ENCODE measurements at places on chromosomes 1 and 21.

- no peak for DNase-seq
Observed at GRCh38 chr1:164240081-164240480, 318.9 kb upstream of the PBX1 start.

GRCh38 chr1:167612587-167613385 lies 17.2 kb upstream of the RCSD1 start:
- no peak for DNase-seq

DNA sequence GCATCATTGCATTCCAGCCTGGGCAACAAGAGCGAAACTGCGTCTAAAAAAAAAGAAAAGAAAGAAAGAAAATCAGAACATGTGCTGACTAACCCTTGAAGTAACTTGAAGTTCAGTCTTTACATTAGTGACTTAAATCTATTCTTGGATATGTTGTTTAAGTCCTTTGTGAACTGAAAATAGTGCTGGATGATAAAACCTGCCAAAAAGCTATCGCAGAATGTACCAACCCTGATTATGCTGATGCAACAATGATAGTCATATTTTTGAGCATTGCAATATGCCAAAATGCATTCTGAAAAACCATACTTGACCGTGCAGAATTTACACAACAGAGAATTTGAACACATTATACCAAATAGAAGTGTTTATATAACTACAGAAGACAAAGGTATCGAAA lies 30.7 kb downstream of the SHISAL2A start:
- no peak for DNase-seq

GRCh38 chr1:83670909-83671565 lies 327.9 kb downstream of the TTLL7 start:
- DNase-seq, result no peak

GRCh38 chr1:9718006-9718680 lies 66.6 kb downstream of the PIK3CD start:
- no peak for DNase-seq

DNA sequence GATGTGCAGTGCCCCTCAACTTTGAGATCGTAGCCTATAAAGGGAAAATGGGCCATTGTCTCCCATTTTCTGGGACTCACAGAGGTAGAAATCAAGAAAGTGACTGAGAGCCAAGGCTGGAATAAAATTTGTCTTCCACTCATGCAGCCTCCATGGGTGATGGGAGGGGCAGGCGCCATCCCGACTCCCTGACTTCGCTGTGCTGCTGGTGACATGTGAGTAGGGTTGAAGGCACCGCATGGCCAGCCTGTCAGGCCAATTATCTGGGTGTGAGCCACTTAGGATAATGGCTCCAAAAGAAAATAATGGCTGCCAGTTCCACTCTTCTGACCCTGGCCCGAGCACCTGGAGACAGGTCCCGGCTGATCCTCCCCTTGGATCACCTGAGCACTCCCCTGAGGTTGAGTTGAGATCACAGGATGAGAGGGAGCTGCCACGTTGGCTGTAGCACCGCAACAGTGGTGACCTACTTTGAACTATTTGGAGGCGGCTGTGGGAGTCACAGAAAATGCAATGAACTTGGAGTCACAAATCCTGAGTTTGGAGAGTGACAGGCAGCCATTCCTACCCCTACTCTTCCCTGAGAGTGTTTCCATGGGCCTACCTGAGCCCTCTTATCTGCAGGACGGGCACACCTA lies 26.3 kb downstream of the CAPN9 start:
- DNase-seq, result no peak

- no peak for DNase-seq
Observed at GRCh38 chr21:38341546-38342012, 84.8 kb downstream of the KCNJ15 start.

DNA sequence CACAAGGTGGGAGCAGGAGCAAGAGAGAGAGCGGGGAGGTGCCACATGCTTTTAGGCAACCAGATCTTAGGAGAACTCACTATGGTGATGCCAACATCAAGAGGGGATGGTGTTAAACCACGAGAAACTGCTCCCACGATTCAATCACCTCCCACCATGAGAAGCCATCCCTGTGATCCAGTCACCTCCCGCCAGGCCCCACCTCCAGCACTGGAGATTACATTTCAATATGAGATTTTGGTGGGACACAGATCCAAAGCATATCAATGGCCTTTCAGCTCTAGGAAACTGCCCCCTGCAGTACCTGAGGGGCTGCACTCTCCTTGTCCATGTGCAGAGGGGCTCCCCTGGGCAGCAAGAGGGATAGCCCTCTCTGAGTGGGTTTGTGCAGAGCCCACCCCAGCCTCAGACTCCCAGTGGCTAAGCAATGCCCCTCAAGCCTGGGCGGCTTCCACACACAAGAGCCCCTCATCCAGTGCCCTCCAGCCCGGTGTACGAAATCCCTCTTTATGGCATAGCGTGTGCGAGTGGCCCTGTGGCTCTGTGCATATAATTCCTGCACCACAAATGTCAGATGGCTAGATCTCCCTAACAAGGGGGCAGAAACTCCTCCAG lies 15.5 kb upstream of the PRDM16 start:
- DNase-seq, result no peak

DNA sequence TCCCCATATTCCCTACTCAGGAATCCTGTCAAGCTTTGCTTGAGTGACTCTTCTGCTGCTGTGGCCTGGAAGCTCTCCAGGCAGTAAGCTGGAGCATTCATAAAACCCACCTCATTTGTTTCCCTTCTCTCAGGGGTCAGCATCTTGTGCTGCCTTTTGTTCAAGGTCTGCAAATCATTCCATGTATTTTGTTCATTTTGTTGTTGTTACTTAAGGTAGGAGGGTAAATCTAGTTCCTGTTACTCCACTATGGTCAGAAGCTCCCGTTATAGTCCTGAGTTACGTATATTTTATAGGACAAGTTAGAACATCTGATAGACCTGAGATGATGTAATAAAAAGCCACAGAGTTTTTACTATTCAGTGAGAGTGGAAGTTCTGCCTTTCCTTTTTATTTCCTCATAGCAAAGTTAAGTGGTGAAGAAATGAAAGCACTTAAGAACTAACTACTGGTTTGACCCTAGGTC lies 9.9 kb downstream of the SYNJ1 start:
- DNase-seq, result no peak

- DNase-seq, result no peak
Observed at GRCh38 chr21:29470397-29470796, 171.7 kb downstream of the BACH1 start.

DNA sequence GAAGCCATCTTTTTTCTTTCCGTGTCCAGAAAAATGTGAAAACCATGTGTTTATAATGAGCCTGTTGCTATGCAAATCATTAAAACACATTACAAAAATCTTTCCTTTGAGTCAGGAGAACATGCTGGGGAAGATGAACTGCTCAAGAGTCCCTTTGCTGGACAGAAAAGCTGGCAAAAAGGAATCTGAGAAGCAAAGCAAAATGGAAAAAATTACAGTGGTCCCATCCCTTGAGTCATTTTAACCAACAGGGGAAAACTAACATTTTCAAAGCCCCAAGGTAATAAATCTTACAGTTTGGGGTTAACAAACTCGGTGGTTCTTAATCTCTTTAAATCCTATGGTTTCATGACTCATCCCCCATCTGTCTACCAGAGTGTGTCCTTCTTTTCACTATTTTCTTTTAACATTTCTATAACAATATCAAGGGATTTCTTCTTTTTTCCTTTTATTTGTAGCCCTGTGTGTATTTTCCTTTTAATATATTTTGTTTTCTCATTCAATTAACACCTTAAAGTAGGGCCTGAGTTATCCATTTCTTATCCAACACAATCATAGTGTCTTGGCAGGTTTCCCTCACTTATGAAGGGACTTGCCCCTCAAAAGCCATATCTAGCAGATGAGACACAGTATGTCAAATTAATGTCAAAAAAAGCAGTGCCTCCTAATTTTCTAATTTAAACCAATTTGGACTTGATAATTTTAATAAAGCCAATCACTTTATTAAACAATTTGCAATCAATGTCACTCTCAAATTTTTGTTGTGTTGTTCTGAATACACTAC lies 105.4 kb downstream of the PTPN14 start:
- peak; percentile 100 for DNase-seq

GRCh38 chr1:104467590-104467989 lies 717.9 kb downstream of the AMY1C start:
- DNase-seq, result no peak

DNA sequence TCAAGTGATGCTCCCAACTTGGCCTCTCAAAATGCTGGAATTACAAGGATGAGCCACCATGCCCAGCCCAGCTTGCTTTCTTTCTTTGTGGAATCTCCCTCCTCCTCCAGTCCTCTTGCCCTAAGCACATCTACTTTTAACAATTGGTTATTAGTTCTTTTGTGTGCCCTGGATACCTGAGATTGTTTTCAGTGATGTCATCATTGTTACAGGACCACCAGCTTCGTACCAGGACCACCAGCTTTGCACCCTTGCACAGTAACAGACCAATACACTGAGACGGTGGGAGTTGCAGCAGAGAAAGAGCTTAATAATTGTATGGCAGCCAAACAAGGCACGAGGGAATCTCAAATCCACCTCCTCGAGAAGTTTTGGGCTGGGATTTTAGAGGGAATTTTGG lies 71.3 kb downstream of the CNIH3 start:
- DNase-seq, result no peak

- no peak for DNase-seq
Observed at GRCh38 chr1:24920533-24920925, 9.5 kb downstream of the RUNX3 start.

DNA sequence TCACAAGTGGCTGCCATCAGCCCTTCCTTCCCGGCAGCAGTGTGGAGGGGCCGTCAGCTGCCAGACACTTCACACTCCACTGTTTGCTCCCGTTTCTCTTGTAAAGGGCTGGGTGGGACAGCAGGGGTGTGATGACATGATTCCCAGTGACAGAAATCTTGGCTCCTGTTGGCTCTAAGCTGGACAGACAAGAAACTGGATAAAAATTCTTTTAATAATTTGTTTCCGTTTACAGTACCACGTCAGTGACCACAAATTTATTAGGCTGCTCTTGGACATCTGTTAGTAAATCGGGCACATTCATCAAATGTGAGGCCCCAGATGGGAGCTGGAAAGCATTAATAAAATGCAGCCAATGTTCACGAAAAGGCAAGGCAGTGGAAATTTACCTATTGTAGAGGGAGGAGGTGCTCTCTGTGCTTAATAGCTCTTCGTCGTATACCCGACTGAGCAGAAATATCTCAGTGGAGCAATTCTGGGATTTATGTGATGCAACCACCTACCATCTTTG lies 353.7 kb upstream of the GREM2 start:
- peak; percentile 3 for DNase-seq

GRCh38 chr1:118257946-118258345 lies 72.9 kb upstream of the SPAG17 start:
- DNase-seq, result peak; percentile 75

DNA sequence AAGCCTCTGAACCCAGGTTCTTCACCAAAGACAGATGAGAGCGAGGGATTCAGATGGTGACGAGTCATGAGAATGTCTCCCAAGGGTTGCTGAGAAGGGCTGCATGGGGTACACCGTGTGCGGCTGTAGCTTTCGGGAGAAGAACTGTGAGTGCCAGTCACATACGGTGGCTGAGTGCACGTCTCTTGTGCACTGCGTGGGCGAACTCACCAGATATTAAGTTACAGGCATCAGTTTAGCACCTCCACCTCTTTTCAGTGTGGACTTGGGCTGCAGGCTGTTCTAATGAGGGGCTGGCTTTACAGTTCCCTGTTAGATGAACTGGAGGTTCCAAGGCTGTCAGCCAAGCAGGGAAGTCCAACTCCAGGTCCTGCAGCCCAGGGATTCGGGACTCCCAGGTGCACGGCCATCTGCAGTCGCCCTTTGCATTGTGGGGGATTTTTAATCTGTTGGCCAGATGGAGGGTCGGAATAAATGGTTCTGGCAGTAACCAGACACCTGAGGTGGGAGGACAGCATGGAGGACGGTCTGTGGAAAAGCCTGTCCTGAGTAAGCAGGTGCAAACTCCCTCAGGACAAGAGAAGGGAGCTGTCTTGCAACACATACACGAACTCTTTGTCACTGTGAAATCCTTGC lies 26.5 kb upstream of the AVPR1B start:
- DNase-seq, result no peak

DNA sequence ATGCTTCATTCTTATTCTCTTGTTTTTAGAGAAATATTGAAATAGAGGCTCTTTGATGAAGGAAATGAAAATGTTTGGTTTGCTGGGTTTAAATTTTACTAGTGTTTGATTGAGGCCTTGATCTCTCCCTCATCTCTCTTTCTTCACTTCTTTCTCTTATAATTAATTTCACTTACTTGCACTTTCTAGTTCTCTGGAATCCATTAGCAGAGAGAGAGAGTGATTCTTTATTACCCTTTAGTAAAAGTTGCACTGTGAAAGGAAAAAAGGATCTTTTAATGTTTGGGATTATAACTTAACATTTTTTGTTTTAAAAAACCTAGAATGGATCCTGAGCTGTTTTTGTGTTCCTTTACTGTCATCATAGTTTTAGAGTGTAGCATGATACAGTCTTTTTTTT lies 12.2 kb downstream of the RPRD2 start:
- DNase-seq, result no peak

GRCh38 chr1:226960944-226961765 lies 21.1 kb downstream of the COQ8A start:
- no peak for DNase-seq

- DNase-seq, result peak; percentile 85
Observed at GRCh38 chr1:61158591-61158990, 76.2 kb downstream of the NFIA start.

DNA sequence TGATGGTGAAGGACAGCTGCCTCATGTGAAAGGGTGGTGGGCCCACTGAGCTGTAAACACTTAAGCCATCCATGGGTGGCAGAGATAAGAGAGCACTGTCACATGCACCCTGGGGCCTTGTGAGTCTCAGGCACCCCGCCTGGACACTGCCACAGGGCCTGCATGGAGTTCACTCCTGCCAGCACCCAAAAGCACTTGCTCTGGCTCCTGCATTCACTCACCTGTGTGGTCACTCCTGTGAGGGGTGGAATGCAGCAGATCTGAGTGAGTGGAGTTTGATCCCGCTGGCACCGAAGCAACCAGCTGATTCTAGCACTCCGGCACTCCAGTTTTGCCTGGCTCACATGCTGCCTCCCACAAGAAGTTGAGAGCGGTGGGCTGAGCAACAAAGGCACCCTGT lies 1142.1 kb upstream of the PRMT6 start:
- no peak for DNase-seq

GRCh38 chr21:37071561-37072273 lies 1.2 kb downstream of the PIGP start:
- DNase-seq, result peak; percentile 61

- DNase-seq, result no peak
Observed at GRCh38 chr1:52976183-52977035, 49.3 kb downstream of the SCP2 start.

DNA sequence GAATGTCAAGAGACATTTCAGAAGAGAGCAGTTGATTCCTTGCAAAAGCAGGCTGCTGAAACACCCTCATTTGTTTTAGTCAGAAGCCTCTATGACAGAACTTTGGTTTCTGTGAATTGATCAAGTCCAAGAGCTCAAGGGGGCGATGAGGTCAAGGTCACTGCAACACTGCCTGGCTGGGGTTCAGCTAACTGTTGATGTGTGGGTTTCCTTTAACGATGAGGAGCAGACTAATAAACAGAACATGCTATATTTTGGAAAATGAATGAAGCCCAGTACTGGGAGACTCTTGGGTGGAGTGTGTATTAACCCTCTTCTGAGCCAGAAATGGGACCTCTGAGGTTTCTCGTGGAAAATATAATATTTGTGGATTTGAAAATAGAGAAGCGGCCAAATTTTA lies 109.3 kb downstream of the ZC3H11B start:
- DNase-seq, result no peak
